ENCODE measurements at places on chromosomes 13 and 19.

DNA sequence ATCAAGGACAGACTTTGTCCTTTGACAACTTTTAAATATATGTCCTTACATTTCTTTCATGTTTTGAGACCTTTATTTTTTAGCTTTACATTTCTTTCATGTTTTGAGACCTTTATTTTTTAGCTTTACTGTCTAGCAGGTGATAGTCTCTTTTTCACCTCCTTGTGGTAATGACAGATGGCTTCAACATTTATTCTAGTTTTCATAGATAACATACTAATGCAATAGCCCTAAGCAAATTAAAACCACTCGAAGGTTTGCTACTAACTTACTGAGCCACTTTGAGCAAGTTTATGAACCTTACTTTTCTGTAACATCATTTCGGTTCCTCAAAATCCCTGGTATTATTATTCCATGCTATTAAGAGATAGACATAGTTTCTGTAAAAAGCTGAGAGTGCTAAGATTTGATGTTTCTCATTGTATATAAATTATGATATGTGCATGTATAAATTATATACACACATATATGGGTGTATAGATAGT, 4.5 kb downstream of the DACH1 start:
- DNase-seq = no peak

- DNase-seq = no peak
Observed at GRCh38 chr13:110520431-110521295, 40.9 kb downstream of the RAB20 start.

- no peak for DNase-seq
Observed at GRCh38 chr13:25453850-25454365, 82.1 kb downstream of the ATP8A2 start.

DNA sequence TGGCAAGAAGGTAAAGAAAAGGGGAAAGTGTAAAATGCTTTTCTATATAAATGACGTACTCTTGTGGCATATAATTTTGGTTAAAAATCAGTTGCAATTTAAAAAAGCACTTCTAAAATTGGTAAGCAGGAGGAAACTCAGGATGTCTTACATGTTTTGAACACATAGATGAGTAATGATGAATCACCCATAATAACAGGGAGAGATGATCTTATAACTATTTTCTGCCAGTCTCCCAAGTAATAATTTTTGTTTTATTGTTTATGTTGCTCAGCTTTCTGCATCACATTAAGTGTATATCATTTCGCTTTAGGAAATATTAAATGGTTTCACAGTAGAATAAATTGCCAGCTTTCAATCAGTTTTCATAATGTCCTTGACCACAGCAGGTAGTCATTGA, 1430.7 kb upstream of the PCDH20 start:
- DNase-seq = no peak

GRCh38 chr13:32804673-32805230, 211.5 kb upstream of the KL start:
- DNase-seq = no peak

DNA sequence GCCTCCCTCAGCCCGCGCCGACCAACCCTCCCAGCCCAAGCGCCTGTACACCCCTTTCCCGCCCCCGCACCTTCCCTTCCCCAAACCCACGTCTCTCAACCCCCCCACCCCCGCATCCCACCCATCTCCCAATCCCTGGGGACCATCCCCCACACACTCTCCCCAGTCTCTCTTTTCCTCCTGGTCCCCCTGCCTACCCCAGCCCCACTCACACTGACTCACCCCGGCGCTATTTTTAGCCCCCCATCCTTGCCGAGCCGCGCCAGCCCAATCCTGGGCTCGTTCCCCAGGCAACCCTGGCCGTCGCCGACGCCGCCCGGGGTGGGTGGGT, 11.7 kb downstream of the CIC start:
- peak; percentile 46 for DNase-seq

GRCh38 chr13:113140677-113141600, 17.5 kb upstream of the PROZ start:
- no peak for DNase-seq

DNA sequence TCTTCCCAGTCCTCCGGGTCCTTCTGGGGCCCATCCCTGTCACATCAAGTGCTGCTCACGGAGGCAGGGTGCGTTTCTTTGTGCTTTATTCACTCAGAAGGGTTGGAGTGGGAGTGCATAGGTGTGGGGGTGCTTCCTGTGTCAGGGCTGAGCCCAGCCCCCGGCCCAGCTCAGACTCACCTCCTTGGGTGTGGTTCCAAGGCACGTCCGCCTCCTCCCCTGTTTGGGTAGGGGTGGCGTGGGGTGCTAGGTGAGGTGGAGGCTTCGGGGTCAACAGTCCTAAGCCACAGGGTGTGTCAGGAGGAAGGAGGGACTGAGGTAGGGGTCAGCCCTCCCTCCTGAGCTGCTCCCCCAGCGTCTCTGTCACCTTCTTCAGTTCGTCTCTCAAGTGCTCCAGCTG, 3.1 kb downstream of the CCER2 start:
- no peak for DNase-seq

DNA sequence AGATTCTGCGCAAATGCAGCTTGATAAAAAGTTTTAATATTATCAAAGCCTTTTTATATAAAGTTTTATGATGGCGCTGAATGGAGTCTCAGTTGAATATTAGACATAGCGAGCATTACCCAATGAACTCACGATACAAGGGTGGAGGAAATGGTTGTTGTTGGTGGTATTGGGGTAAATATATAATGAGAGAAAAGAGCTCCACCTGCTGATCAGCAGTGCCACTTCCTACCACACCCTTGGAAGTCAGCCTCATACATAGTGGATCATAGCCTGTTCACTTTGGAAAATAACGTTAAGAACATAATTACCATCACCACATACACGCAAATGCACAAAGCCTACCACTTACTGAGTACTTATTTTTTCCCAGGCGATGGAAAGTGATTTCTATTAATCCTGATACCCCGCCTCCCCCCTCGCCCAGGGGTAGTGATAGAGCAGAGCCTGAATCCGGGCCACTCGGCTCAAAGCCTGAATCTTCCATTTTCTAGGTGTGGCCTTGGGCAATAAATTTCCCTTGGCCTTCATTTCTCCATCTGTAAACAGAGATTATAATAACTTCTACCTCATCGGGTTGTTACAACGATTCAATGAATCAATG, 358.3 kb downstream of the KLF5 start:
- DNase-seq = no peak

GRCh38 chr19:1651568-1652291, 685 bp downstream of the TCF3 start:
- peak; percentile 54 for DNase-seq

DNA sequence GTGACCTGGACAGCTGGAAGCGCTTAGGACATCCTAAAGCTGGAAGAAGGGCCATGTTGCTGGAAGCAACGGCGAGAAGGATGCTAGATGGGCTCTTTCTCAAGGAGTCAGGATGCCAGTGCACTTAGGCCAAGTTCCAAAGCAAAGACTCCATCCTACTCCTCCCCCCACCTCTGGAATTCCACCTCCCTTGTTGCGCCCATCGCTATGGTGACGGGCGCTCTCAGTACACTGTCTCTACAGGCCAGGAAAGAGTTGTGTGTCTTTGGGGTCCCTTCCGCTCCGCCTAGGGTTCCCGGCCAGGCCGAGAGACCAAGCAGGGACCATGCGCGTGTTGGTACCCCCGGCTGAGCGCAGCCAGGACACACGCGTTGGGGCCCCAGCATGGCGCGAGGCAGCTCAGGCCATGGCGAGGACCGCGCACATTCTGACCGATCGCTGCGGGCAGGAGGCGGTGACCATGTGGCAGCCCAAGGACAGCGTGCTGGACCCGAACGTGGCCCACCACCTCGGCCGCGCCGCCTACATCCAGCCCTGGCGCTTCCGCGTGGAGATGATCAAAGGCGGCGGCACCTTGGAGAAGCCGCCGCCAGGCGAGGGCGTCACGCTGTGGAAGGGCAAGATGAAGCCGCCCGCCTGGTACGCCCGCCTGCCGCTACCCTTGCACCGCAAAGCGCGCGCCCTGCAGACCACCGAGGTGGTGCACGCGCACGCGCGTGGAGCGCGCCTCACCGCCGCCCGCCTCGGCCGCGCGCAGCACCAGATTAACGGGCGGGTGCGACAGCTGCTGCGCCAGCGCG, 31.0 kb upstream of the SLC1A6 start:
- DNase-seq = peak; percentile 2

- peak; percentile 37 for DNase-seq
Observed at GRCh38 chr19:10760273-10760944, 42.5 kb downstream of the DNM2 start.

DNA sequence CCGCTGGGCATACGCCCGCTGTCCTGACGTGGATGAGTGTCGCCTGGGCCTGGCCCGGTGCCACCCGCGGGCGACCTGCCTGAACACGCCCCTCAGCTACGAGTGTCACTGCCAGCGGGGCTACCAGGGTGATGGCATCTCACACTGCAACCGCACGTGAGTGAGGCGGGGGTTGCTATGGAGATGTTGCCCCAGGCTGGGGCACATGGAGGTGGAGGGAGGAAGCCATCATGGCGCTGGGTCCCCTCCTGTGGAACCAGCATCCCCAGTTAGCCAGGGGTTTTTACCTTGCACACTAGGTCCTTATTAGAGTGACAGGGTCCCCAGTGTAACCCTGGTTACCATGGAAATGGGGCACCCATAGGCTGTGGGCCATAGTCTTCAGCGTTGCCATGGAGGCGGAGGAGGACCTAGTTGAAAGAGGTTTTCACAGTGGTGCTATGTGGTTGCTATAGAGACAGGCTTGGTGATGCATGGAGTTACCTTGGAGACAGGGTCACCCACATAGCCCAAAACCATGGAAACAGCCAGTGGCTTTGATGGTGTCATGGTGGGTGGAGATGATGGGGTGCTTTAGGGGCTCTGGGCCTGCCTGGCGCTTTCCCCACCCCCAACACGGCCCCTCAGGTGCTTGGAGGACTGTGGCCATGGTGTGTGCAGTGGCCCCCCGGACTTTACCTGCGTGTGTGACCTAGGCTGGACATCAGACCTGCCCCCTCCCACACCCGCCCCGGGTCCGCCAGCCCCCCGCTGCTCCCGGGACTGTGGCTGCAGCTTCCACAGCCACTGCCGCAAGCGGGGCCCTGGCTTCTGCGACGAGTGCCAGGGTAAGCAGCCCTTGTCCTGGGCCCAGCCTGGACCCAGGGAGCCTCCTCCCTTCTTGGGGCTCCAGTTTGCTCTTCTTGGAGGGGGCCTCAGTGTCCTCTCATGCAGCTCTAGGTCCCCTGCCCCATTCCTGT, 27.1 kb downstream of the MEGF8 start:
- DNase-seq = peak; percentile 16

GRCh38 chr13:20684546-20684945, 19.0 kb upstream of the IL17D start:
- no peak for DNase-seq

DNA sequence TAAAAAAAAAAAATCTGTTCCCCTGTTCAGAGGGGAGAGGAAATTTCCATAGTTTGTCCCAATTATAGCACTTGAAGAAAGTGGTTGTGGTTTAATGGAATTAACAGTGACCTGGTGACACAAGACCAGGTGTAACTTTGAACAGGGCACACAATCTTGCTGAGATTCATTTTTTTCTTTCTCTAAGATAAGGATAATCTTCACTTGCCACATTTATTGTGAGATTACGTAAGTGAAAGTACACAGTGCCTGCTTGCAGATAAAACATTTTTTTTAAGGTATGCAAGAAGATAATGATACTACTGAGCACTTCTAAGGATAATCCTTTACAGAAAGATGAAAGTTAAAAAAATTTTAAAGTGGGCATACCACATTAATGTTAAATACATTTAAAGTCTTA, 448.1 kb downstream of the DIAPH3 start:
- no peak for DNase-seq

- DNase-seq = no peak
Observed at GRCh38 chr19:55368701-55369563, 1.3 kb downstream of the IL11 start.

DNA sequence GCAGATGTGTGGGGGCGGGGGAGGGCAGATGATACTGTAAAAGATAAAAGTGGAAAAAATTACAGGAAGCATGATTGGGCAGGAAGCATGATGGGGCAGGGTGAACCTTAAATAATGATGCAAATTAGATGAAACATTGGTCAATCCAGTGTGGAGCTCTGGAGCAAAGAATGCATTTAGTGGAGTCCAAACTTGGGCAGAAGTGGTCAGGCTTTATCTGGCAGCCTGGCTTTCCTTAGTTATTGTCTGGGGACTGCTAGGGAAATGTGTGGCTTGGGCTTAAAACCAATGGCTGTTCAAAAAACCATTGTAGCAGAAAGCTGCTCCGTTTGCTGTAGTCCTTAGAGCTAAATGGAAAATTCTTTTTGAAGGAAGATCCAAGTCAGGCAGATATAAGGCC, 1077.3 kb upstream of the MIR17HG start:
- DNase-seq = no peak

- no peak for DNase-seq
Observed at GRCh38 chr13:30936971-30937370, 4.5 kb downstream of the TEX26 start.

- no peak for DNase-seq
Observed at GRCh38 chr19:38559428-38560401, 58.0 kb downstream of the MAP4K1 start.

GRCh38 chr13:51524829-51525566, 59.3 kb upstream of the WDFY2 start:
- DNase-seq = no peak

- no peak for DNase-seq
Observed at GRCh38 chr19:4390017-4390566, 10.3 kb downstream of the SH3GL1 start.

GRCh38 chr19:57773488-57773887, 4.0 kb downstream of the ZNF586 start:
- DNase-seq = no peak

DNA sequence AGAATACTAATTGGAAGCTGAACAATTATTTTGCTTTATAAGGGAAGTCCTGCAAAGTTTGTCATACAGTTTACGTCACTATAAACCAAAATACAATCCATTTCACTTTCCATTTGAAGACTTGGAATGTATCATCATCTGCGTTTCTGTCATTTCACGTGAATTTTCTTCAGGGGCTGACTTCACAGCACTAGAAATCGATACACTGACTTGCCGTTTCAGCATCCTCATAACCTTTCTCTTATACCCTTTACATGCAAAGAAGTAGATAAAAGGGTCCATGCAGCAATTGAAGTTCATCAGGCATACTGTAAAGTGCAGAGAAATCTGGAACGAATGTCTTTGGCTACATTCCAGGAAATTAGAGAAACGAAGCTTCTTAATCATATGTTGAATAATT, 12.2 kb downstream of the GPR183 start:
- DNase-seq = no peak

DNA sequence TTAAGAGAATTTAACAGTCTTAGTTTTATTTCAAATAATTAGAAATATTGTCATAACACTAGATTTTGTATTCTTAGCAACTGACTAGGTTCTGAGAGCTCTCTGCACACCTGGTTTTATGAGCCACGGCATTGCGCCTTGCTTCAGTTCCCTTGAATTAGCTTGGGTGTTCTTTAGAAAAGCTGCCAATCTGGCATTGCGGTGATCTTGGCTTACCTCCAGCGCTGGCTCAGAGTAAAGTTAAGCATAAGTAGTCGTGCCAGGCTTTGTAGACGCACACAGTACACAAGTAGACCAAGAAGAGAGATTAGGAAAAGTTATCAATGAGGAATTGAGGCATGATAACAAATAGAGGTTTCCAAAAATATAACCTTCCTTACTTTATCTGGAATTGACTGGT, 45.7 kb downstream of the TPP2 start:
- no peak for DNase-seq

Data from activated naive CD8-positive, alpha-beta T cell treated with anti-CD3 and anti-CD28 coated beads, Interleukin-2, amount 50 U/mL, for 24 hours (primary cell).